Calu3 (cell line): ENCODE measurements at places on chromosomes 2 and 18. TPM values are rescaled to one million over a fixed set of nuclear protein-coding genes. Genes with fewer than 3 reads are reported as not detected.
A peak's percentile ranks its signal among the peaks of the same experiment; 100 is the strongest.

- no peaks in the 10 kb centered on the region for H3K27me3 ChIP-seq
- peaks cover 15% of the 10 kb centered on the region for H3K4me1 ChIP-seq
- DNase-seq, result no peak
- no peak overlapping the region for H3K27ac ChIP-seq
- peaks cover 6% of the 10 kb centered on the region for H3K36me3 ChIP-seq
These were observed 6.4 kb downstream of the TIMM21 start for GRCh38 chr18:74154716-74155115.

GRCh38 chr2:158204741-158205165 lies 103.1 kb downstream of the UPP2 start:
- DNase-seq, result no peak
- no peaks in the 10 kb centered on the region for H3K27me3 ChIP-seq
- no peaks in the 10 kb centered on the region for H3K36me3 ChIP-seq
- peaks cover 52% of the 10 kb centered on the region for H3K4me1 ChIP-seq
- no peak overlapping the region for H3K4me3 ChIP-seq

- no peaks in the 10 kb centered on the region for H3K27me3 ChIP-seq
- DNase-seq, result no peak
- no peaks in the 10 kb centered on the region for H3K4me1 ChIP-seq
- H3K27ac ChIP-seq, result no peak overlapping the region
- H3K4me3 ChIP-seq, result no peak overlapping the region
- H3K36me3 ChIP-seq, result no peaks in the 10 kb centered on the region
These were observed 144.1 kb downstream of the CELF4 start for GRCh38 chr18:37421341-37422077.

DNA sequence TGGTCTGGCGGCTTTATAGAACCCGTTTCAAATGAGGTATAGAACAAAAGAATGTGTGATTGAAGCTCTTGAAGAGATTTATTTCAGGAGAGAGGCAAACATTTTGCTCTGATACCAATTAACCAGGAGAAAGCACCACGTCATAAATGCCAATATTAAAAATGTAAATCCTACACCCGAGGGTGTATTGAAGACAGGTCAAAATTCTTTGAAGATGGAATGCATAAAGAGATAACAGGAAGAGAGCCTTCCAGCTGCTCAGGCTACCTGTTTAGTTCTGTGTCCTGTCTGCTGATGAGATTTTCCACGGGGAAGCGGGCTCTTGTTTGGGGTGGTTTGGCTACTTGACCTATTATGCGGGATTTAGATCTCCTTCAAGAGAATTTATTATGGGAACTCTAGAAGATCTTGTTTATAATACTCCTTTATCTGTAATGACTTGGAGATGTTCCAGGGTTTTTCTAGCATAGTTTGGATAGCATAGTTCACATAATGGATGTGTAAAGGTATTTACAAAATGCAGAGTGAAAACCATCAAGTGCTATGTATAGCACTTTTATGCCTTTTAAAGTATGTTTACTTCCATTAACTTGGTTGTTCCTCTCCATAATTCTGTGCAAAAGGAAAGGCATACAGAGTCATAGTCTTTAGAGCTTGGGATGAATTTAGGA lies 204.5 kb upstream of the SPRED2 start:
- H3K27ac ChIP-seq, result no peak overlapping the region
- H3K27me3 ChIP-seq, result peaks cover 12% of the 10 kb centered on the region
- DNase-seq, result no peak

SERPINB3 gene
- 0.34 and 0.68 TPM in 2 replicates for total RNA-seq

DNA sequence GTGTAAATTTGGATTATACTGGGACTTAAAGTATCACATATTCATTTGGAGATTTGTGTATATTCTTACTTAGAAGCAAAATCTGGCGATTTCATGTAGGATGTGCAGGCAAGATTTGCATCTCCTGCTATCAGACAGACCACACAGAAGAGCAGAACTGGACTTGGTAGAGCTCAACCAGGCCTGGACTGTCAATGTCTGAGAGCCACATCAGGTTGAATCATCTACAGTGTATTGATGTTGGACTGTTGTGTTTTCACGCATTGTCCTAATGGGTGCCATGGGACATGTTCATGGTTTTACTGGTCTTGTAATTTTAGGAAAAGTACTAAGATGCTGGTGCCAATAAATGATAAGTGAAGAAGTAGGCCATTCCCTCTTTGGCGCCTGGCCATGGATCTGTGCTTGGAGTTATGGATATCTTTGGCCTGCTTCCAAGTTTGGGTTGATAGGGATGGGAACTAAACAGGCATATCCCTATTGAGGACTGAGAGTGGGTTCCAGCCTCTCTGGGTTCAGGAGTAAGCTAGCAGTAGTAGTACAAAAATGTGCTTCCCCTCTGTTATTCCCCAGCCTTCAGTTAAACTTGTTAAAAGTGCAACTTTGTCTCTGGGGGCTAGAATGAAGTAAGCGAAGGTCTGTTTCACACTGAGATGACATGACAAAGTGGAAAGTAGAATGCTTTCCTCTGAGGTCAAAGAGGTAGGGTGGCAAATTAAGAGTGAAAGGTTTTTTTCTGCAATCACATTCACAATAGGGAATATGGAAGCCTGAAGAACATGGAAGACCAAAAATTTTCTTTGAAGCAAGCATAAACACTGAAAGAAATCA lies 49.2 kb upstream of the NEMP2 start:
- H3K27ac ChIP-seq, result no peak overlapping the region
- H3K36me3 ChIP-seq, result no peaks in the 10 kb centered on the region
- no peak overlapping the region for H3K4me3 ChIP-seq
- H3K27me3 ChIP-seq, result no peaks in the 10 kb centered on the region

DNA sequence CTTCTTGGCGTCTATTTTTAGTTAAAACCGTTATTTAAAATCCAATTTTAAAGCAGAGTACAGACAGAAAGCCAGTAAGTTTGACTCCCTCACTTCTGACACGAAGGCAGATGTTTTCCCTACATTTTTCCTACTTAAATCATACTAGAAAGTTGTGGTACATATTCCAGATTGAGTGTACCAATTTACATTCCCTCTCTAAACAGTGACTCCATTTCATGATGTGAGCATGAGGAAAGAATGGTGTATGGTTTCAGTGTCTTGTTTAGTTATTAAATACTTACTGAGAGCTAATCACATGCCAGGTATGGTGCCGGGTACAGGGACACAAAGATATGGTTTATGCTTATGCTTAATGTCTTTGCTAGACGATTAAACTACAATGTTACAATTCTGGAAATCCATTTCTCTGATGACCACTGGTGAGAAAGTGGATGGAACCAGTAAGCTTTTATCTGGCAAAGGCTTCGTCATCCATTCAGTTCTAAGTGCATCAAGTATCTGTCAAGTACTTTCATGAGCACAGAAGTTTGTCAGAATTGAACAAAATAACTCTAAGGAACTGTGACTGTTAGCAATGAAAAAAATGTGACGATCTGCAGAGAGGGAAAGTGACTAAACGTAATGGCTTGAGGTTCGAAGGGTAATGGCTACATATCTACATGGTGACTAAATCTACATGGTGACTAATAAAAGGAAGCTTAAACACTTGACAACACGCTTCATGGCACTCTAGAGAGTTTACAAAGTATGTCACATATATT lies 25.7 kb downstream of the MAP4K3 start:
- no peaks in the 10 kb centered on the region for H3K36me3 ChIP-seq
- H3K27ac ChIP-seq, result peak overlapping the region; percentile 87
- H3K27me3 ChIP-seq, result no peaks in the 10 kb centered on the region
- peaks cover 50% of the 10 kb centered on the region for H3K4me1 ChIP-seq

SKA1 gene
- 20.3 and 22.5 TPM in 2 replicates for total RNA-seq

GRCh38 chr2:99775585-99775984 lies 285.8 kb upstream of the REV1 start:
- no peak overlapping the region for H3K27ac ChIP-seq
- no peaks in the 10 kb centered on the region for H3K36me3 ChIP-seq
- H3K4me3 ChIP-seq, result no peak overlapping the region
- DNase-seq, result no peak
- no peaks in the 10 kb centered on the region for H3K4me1 ChIP-seq
- H3K27me3 ChIP-seq, result peaks cover 92% of the 10 kb centered on the region

- no peak overlapping the region for H3K27ac ChIP-seq
- no peaks in the 10 kb centered on the region for H3K27me3 ChIP-seq
- H3K4me3 ChIP-seq, result no peak overlapping the region
- DNase-seq, result no peak
- H3K36me3 ChIP-seq, result peaks cover 23% of the 10 kb centered on the region
These were observed 6.7 kb downstream of the CRIM1 start for GRCh38 chr2:36362291-36362690.

DNA sequence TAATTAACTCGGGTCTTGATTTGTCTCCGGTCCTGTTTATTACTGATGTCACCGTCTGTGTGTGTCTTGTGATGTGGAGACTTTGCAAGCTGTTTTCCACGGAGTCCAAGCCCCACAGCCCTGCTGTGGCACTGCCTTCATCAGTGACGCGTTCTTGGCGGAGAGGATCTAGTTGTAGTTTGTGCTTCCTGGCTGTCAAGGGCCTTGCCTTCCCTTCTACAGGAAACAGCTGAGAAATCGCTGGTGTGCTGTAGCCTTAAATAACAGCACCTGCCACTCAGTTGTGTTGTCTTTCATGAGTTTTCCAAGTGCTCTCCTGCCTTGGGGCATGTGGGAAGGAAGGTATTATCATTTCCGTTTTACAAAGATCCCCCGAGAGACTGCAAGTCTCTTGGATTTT lies 26.3 kb downstream of the CTIF start:
- H3K4me3 ChIP-seq, result no peak overlapping the region
- H3K36me3 ChIP-seq, result no peaks in the 10 kb centered on the region
- H3K4me1 ChIP-seq, result peaks cover 21% of the 10 kb centered on the region
- H3K27me3 ChIP-seq, result no peaks in the 10 kb centered on the region

SERPINB11 gene
- not detected in 2 replicates for total RNA-seq

RNF25 gene
- 32.1 and 36.9 TPM in 2 replicates for total RNA-seq

STPG4 gene
- total RNA-seq, result 12.7 and 14.4 TPM in 2 replicates

GRCh38 chr18:66193938-66194337 lies 410.0 kb downstream of the CDH19 start:
- no peak overlapping the region for H3K4me3 ChIP-seq
- H3K27me3 ChIP-seq, result no peaks in the 10 kb centered on the region
- H3K36me3 ChIP-seq, result no peaks in the 10 kb centered on the region
- DNase-seq, result no peak

UCN gene
- 4.6 and 6.6 TPM in 2 replicates for total RNA-seq

CRYGD gene
- total RNA-seq, result not detected in 2 replicates

- H3K36me3 ChIP-seq, result peaks cover 7% of the 10 kb centered on the region
- no peak overlapping the region for H3K4me3 ChIP-seq
- no peak overlapping the region for H3K27ac ChIP-seq
- no peaks in the 10 kb centered on the region for H3K27me3 ChIP-seq
These were observed 66.2 kb downstream of the SP3 start for GRCh38 chr2:173898996-173899395.

DNA sequence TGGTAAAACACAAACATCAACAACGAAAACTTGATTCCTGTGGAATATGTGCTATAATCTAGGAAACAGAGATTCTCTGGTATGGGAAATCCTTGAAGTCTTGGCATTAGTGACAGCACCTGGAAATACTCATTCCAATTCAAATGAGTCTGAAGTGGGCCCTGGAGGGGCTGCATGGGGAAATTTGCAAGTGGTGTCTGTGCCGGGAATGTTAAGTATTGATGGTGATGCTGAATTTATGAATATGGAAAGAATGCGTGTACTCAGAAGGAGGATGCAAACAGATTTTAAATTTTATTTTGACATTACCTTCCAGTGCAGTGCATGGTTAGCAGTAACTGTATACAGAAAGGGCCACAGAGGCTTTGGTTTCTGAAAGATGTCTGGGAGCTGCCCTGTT lies 37.2 kb downstream of the PTPRM start:
- H3K27me3 ChIP-seq, result no peaks in the 10 kb centered on the region
- no peak for DNase-seq
- H3K36me3 ChIP-seq, result no peaks in the 10 kb centered on the region
- no peak overlapping the region for H3K27ac ChIP-seq
- H3K4me3 ChIP-seq, result no peak overlapping the region

DNA sequence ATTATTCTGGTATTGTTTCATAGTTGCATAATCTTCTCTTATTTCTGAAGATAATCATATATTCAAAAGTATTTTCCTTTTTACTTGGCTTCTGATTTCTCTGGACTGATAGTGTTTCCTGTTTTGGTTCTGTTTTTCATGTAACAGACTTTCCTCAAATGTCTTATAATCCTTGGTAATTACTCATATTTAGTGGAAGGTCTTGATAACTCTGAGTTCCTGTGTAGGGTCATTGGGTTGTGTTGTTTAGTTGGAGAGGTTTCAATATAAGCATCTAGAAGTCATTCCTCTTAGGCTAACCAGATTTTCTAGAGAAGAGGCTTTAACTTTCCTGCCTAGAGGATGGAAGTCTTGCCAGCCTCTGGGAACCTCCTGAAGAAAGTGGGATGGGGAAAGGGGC lies 23.8 kb downstream of the MFSD6 start:
- H3K4me1 ChIP-seq, result no peaks in the 10 kb centered on the region
- H3K4me3 ChIP-seq, result no peak overlapping the region
- no peaks in the 10 kb centered on the region for H3K36me3 ChIP-seq

DNA sequence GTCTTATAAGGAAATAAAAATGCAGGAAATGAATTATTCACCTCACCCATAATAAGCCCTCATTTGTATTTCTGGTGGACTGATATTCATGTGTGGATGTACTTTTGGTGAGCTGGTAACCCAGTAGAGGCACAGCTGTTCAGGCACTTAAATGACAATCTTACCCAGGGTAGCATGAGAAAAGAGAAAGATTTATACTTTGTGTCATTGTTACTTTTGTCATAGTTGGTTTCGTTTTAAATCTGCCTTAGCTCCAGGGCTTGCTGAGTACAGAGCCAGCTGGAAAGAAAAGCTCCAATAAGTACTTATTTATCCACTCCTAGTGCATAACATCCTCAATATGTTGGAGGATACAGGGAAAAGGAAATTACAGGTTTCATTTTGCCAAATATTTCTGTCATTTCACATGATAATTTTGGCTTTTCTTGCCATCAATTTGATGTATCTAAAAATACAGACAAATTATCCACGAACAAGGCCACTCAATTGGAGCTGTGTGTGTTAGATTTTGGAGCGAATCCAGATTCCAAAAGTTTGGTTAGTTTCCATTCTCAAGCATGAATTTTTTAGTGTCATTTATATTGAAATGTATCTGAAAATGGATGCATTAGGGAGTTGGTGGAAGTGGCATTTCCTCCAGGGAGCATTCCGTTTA lies 1276.1 kb upstream of the FAM98A start:
- no peak overlapping the region for H3K4me3 ChIP-seq
- no peaks in the 10 kb centered on the region for H3K27me3 ChIP-seq
- no peaks in the 10 kb centered on the region for H3K4me1 ChIP-seq
- no peak for DNase-seq
- H3K36me3 ChIP-seq, result no peaks in the 10 kb centered on the region
- no peak overlapping the region for H3K27ac ChIP-seq

DNA sequence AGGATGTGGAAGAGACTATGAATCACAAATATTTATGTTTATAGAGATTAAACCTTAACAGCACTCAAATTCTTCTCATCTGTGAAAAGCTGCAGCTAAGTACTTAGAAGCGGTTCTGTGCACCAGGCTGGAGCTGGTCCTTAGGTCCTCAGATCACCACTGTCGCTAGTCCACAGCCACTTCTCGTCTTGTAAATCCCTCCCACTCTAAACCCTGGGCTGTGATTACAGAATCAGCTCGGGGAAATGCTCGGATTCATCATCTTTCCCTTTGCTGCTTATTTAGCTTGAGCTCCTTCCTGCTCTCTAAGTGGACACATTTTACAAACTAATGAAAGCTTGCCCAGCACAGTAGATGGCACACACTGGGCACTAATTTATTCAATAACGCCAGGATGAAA lies 61.7 kb downstream of the RNF152 start:
- no peaks in the 10 kb centered on the region for H3K4me1 ChIP-seq
- H3K4me3 ChIP-seq, result no peak overlapping the region
- H3K27ac ChIP-seq, result no peak overlapping the region
- H3K36me3 ChIP-seq, result no peaks in the 10 kb centered on the region

- peaks cover 40% of the 10 kb centered on the region for H3K27me3 ChIP-seq
- H3K36me3 ChIP-seq, result no peaks in the 10 kb centered on the region
- H3K4me1 ChIP-seq, result no peaks in the 10 kb centered on the region
- H3K4me3 ChIP-seq, result no peak overlapping the region
- no peak for DNase-seq
- no peak overlapping the region for H3K27ac ChIP-seq
These were observed 145.3 kb downstream of the SP3 start for GRCh38 chr2:173819852-173820251.
